ENCODE measurements at places on chromosomes 11 and 22.

- H3K4me1 ChIP-seq = no peaks in the 10 kb centered on the region
- no peak overlapping the region for H3K4me3 ChIP-seq
- no peaks in the 10 kb centered on the region for H3K27me3 ChIP-seq
- H3K27ac ChIP-seq = no peak overlapping the region
- DNase-seq = no peak
These were observed 90.4 kb upstream of the YWHAH start for GRCh38 chr22:31853736-31854495.

- no peak overlapping the region for H3K27ac ChIP-seq
- H3K27me3 ChIP-seq = no peaks in the 10 kb centered on the region
- DNase-seq = no peak
- H3K4me3 ChIP-seq = no peak overlapping the region
These were observed 13.2 kb downstream of the MAP6 start for GRCh38 chr11:75655605-75656004.

DNA sequence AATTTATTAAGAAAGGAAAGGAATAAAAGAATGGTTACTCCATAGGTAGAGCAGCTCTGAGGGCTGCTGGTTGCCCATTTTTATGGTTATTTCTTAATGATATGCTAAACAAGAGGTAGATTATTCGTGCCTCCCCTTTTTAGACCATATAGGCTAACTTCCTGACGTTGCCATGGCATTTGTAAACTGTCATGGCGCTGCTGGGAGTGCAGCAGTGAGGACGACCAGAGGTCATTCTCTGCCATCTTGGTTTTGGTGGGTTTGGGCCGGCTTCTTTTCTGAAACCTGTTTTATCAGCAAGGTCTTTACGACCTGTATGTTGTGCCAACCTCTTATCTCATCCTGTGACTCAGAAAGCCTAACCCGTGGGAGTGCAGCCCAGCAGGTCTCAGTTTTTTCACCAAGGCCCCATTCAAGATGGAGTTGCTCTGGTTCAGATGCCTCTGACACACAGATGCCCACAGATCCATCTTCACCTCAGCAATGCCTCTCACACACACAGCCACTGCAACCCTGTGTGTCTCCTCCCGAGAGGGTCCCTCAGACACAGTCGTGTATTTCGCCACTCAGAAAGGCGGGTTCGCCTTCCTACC, 16.4 kb upstream of the JAM3 start:
- no peak overlapping the region for H3K4me3 ChIP-seq
- peaks cover 8% of the 10 kb centered on the region for H3K4me1 ChIP-seq
- no peaks in the 10 kb centered on the region for H3K36me3 ChIP-seq
- no peak for DNase-seq
- H3K27me3 ChIP-seq = no peaks in the 10 kb centered on the region
- H3K27ac ChIP-seq = no peak overlapping the region

- no peaks in the 10 kb centered on the region for H3K27me3 ChIP-seq
- no peaks in the 10 kb centered on the region for H3K36me3 ChIP-seq
These were observed 24.8 kb downstream of the ARVCF start for GRCh38 chr22:19991645-19992451.

GRCh38 chr22:48640890-48641841, 1186.5 kb downstream of the BRD1 start:
- no peak for DNase-seq
- H3K4me3 ChIP-seq = no peak overlapping the region
- no peak overlapping the region for H3K27ac ChIP-seq
- no peaks in the 10 kb centered on the region for H3K36me3 ChIP-seq

GRCh38 chr11:111427471-111427912, 48.4 kb upstream of the POU2AF1 start:
- H3K36me3 ChIP-seq = no peaks in the 10 kb centered on the region
- no peak overlapping the region for H3K27ac ChIP-seq
- no peaks in the 10 kb centered on the region for H3K27me3 ChIP-seq

- no peaks in the 10 kb centered on the region for H3K27me3 ChIP-seq
- DNase-seq = no peak
- peaks cover 16% of the 10 kb centered on the region for H3K4me1 ChIP-seq
- H3K4me3 ChIP-seq = no peak overlapping the region
- no peak overlapping the region for H3K27ac ChIP-seq
These were observed 3.9 kb downstream of the CSTF3 start for GRCh38 chr11:33157103-33158027.

- no peak overlapping the region for H3K27ac ChIP-seq
- no peaks in the 10 kb centered on the region for H3K27me3 ChIP-seq
- no peak for DNase-seq
- H3K4me3 ChIP-seq = no peak overlapping the region
- H3K4me1 ChIP-seq = no peaks in the 10 kb centered on the region
These were observed 1239.2 kb downstream of the FAM181B start for GRCh38 chr11:81494431-81494830.

- H3K27ac ChIP-seq = no peak within 1 kb of the TSS
- H3K36me3 ChIP-seq = no peaks in the 10 kb centered on the region
- peak within 1 kb of the TSS; percentile 55 for H3K4me3 ChIP-seq
- no peak for DNase-seq
- peaks cover 25% of the 10 kb centered on the region for H3K4me1 ChIP-seq
- no peaks in the 10 kb centered on the region for H3K27me3 ChIP-seq
These were observed at the start of gene PLEKHB1 for GRCh38 chr11:73645972-73646631. PLEKHB1 (plus strand) TSS chr11:73646581; CDS start chr11:73646609, 28 bp downstream.

DNA sequence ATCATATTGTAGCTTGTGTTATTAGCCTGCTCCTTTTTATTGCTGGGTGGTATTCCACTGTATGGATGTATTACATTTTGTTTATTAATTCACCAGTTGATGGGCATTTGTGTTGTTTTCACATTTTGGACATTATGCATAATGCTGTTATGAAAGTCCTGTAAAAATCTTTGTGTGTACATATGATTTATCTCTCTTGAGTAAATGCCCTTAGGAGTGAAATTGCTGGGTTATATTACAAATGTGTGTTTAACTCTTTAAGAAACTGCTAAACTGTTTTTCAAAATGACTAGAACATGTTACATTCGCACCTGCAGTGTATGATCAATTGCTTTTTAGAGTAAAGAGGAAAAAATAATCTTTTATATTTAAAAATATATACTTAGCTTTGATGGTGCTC, 54.4 kb upstream of the TP53I11 start:
- H3K27ac ChIP-seq = no peak overlapping the region
- no peaks in the 10 kb centered on the region for H3K36me3 ChIP-seq
- H3K4me1 ChIP-seq = no peaks in the 10 kb centered on the region
- DNase-seq = no peak

- DNase-seq = no peak
- peaks cover 17% of the 10 kb centered on the region for H3K4me1 ChIP-seq
- peaks cover 16% of the 10 kb centered on the region for H3K36me3 ChIP-seq
- H3K27me3 ChIP-seq = no peaks in the 10 kb centered on the region
- H3K4me3 ChIP-seq = peak overlapping the region; percentile 97
These were observed 1.1 kb downstream of the SPINDOC start for GRCh38 chr11:63814383-63814736.

GRCh38 chr11:66115638-66116301, 45.7 kb downstream of the PACS1 start:
- peak overlapping the region; percentile 71 for H3K27ac ChIP-seq
- peaks cover 88% of the 10 kb centered on the region for H3K4me1 ChIP-seq

- no peak overlapping the region for H3K4me3 ChIP-seq
- no peak for DNase-seq
- H3K36me3 ChIP-seq = no peaks in the 10 kb centered on the region
- no peaks in the 10 kb centered on the region for H3K27me3 ChIP-seq
These were observed 146.2 kb downstream of the RBFOX2 start for GRCh38 chr22:35882211-35883030.

GRCh38 chr22:43293655-43294392, 49.3 kb downstream of the SCUBE1 start:
- no peak overlapping the region for H3K4me3 ChIP-seq
- H3K27me3 ChIP-seq = no peaks in the 10 kb centered on the region
- no peaks in the 10 kb centered on the region for H3K36me3 ChIP-seq
- no peak overlapping the region for H3K27ac ChIP-seq

GRCh38 chr11:119878990-119879389, 150.0 kb upstream of the NECTIN1 start:
- H3K27ac ChIP-seq = no peak overlapping the region
- DNase-seq = no peak
- no peaks in the 10 kb centered on the region for H3K36me3 ChIP-seq
- H3K4me3 ChIP-seq = no peak overlapping the region
- no peaks in the 10 kb centered on the region for H3K4me1 ChIP-seq
- H3K27me3 ChIP-seq = peaks cover 5% of the 10 kb centered on the region

DNA sequence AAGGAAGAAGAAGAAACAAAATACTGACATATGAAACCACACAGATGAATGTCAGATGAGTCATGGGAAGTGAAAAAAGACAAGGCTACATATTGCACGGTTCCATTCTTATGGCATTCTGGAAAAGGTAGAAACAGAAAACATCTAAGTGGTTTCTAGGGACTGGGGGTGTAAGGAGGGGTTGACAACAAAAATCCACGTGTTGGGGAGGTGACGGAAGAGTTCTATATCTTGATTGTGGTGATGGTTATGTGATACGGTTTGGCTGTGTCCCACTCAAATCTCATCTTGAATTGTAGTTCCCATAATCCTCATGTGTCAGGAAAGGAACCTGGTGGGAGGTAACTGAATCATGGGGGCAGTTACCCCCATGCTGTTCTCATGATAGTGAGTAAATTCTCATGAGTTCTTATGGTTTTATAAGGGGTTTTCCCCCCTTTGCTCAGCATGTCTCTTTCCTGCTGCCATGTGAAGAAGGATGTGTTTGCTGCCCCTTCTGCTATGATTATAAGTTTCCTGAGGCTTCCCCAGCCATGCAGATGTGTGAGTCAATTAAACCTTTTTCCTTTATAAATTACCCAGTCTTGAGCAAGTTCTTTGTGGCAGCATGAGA, 6.4 kb upstream of the ARFGAP3 start:
- no peak overlapping the region for H3K4me3 ChIP-seq
- no peak for DNase-seq
- H3K27ac ChIP-seq = no peak overlapping the region
- H3K36me3 ChIP-seq = no peaks in the 10 kb centered on the region

- peaks cover 3% of the 10 kb centered on the region for H3K4me1 ChIP-seq
- H3K27ac ChIP-seq = no peak overlapping the region
- H3K4me3 ChIP-seq = no peak overlapping the region
- H3K36me3 ChIP-seq = no peaks in the 10 kb centered on the region
- DNase-seq = no peak
These were observed 87.5 kb downstream of the ENTHD1 start for GRCh38 chr22:39806109-39806508.

DNA sequence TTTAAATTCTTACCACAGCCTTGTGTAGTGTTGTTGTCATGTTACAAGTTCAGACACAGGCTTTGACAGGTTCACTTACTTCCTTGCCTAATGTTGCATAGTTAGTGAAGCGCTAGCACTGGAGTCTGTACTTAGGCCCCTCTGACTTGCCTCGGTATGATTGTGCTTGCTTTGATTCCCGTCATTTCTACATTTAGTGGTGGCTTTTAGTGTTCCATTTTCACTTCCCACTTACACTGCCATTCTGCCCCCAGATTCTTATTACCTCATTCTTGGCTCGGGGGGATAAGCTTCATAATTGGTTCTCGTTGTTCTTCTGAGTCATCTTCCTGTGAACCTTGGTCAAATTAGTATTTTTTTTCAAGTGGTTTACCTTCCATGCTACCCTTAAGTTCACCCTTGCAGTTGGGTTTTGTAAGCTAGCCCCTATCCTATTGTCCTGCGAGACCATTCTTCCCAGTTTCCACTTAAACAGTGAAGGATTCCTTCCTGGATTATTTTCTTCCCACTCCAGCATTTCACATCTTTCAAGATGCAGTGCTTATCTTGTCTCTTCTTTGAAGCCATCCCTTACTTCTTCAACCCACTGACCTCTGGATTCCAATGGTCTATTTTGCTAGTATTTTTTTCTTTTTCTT, 68.7 kb downstream of the DDX10 start:
- no peaks in the 10 kb centered on the region for H3K4me1 ChIP-seq
- H3K27ac ChIP-seq = no peak overlapping the region
- H3K4me3 ChIP-seq = no peak overlapping the region
- H3K27me3 ChIP-seq = no peaks in the 10 kb centered on the region
- no peak for DNase-seq

GRCh38 chr11:114155116-114155515, 95.6 kb downstream of the ZBTB16 start:
- DNase-seq = no peak
- peaks cover 46% of the 10 kb centered on the region for H3K4me1 ChIP-seq
- no peaks in the 10 kb centered on the region for H3K27me3 ChIP-seq
- no peak overlapping the region for H3K4me3 ChIP-seq
- H3K27ac ChIP-seq = no peak overlapping the region

GRCh38 chr22:39703091-39703490, 132.5 kb downstream of the CACNA1I start:
- H3K4me3 ChIP-seq = no peak overlapping the region
- no peak for DNase-seq
- no peaks in the 10 kb centered on the region for H3K4me1 ChIP-seq
- H3K36me3 ChIP-seq = no peaks in the 10 kb centered on the region
- no peaks in the 10 kb centered on the region for H3K27me3 ChIP-seq

DNA sequence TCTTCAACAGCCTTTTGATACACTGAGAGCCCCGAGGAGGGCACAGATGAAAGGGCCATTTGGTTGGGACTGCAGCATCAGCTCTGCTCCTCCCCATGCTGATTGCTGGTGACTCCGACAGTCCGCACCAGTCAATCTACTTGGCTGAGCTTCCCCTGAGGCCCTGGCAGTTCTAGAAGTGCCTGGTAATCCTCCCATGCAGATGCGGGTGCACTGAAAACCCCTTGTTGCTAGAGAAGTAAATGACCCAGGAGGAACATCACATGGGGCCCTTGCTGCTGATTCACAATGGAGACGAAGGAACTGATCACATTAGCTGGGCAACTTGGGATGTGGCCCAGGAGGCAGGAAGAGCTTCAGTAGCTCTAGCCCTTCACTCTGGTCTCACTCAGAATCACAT, 35.2 kb upstream of the RIC3 start:
- no peak for DNase-seq
- H3K27me3 ChIP-seq = peaks cover 11% of the 10 kb centered on the region
- no peaks in the 10 kb centered on the region for H3K36me3 ChIP-seq
- H3K27ac ChIP-seq = no peak overlapping the region
- H3K4me1 ChIP-seq = peaks cover 5% of the 10 kb centered on the region

DNA sequence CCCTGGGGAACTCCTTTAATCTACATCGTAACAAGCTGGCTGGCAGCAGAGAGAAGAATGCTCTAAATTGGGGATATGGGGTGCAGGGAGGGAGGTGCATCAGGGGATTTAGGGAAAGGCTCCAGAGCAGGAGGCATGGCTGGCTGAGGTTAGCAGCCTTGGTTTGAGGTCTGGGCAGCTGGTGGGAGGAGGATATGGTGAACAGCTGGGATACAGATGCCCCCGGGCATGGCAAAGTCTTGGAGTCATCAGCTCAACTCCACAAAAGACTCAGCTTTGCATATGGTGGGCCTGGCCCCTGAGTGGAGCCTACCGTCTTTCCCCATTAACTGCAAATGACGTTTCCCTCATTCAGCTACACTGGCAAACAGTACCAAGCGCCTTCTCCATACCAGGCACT, 5.4 kb downstream of the FAM83F start:
- H3K36me3 ChIP-seq = no peaks in the 10 kb centered on the region
- H3K4me3 ChIP-seq = no peak overlapping the region
- peaks cover 11% of the 10 kb centered on the region for H3K27me3 ChIP-seq
- H3K27ac ChIP-seq = no peak overlapping the region
- peaks cover 8% of the 10 kb centered on the region for H3K4me1 ChIP-seq

GRCh38 chr22:19114984-19115552, 7.1 kb downstream of the DGCR2 start:
- peaks cover 80% of the 10 kb centered on the region for H3K4me1 ChIP-seq
- no peak overlapping the region for H3K4me3 ChIP-seq
- peaks cover 31% of the 10 kb centered on the region for H3K36me3 ChIP-seq
- DNase-seq = no peak
- no peak overlapping the region for H3K27ac ChIP-seq
- no peaks in the 10 kb centered on the region for H3K27me3 ChIP-seq

Data from CD4-positive, alpha-beta T cell (primary cell).